CD4-positive, alpha-beta T cell treated with Interleukin-17A for 1 hour (primary cell): ENCODE measurements at places on chromosomes 2 and 18.

DNA sequence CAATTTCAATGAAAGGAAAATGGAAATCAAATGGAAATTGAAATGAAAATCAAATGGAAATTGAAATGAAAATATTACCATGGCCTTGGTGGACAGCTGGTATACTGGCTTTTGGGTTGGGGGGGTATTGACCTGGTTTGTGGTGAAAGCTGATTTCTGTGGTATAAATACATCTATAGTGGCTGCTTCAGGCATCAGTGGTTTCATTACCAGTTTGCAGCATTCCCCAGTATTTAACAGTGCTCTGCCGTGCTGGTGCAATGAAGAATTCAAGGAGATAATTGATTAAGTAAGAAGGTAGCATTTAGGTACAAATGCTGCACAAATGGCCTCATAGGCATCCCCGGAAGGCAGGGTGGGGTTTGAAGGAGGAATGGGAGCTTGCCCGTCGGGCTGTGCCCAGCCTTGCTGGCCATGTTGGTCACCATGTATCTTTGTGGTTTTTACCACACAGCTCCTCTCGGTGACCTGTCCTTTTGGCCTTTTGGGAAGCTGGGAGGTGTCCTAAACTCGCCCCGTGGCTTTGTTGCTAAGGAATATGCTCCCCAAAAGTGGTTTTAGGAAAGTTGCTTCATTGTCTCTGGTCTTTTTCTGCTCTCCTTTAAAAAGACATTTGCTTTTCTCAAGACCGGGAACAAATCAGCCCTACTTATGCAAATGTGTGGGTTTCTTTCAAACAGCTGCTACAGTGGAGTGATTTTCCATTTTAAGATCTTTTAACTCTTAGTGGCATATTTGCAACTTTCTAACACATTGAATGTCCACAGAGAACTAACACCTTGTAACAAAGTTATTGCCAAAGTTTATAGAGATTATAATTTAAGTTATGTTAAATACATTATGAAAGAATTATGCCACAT lies 28.6 kb downstream of the SNTG2 start:
- DNase-seq, result no peak

DNA sequence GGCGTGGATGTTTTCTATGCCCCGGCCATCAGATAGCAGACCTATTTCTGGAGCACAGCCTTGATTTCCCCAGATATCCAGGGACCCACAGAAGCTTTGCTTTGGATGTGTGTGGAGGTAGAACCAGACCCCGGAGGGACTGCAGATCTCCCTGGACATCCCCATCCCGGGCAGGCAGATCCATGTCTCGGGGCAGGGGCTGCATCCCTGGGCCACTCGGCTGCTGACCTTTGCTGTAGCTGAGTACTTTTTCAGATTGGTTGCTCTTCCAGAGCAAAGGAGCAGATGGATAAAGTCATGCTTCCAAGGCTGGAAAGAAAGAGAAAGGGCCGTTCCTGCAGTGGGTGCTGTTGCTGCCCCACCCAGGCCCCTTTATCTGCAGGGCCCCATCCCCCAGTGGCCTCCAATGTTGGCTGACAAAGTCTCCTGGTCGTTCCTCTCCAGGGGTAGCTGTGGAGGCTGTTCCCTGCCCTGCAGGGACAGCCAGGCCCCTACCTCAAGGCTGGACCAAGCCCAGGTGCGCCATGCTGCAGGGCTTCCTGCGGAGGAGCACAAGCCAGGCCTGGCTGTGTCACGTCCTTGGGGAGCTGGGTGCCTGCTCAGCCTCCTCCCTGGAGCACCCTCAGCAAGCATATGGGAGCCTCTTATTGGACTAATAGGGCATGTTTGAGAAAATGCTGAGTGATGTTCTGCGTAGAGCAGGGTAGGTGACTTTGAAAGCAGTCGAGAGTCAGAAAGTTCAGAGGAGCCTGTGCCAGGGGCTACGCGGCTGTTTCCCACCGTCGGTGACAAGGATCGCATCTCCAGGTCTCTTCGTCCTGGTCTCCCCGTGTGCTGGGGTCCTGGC lies 68.4 kb downstream of the TPO start:
- no peak for DNase-seq

DNA sequence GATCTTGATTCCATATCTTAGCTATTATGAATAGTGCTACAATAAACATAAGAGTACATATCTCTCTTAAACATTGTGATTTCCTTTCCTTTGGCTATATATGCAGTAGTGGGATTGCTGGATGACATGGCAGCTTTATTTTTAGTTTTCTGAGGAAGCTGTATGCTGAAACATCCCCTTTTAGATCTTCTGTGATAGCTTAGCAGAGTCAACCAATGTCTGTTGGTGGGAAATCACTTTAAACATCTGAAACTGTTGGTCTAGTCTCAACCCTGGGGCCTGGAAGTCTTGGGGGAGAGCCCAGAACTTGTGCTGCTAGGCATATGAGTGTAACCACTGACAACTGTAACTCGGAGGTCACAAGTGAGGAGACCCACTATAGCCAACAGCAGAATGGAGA lies 378.6 kb upstream of the SLC14A2 start:
- no peak for DNase-seq

DNA sequence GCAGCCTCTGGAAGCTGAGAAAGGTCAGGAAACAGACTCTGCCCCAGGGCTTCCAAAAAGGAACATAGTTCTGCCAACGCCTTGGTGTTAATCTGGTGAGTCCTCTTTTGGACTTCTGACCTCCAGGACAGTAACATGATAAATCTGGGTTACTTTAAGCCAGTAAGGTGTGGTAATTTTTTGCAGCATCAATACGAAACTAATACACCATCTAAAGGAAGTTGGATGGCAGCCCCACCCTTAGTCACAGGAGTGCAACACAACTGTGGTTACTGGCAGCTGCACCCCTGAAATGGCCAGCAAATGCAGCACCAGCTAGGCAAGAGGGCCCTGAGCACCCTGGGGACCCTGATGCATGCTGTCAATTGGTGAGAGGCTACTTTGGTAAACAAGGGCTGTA lies 25.8 kb downstream of the CREG2 start:
- peak; percentile 43 for DNase-seq

DNA sequence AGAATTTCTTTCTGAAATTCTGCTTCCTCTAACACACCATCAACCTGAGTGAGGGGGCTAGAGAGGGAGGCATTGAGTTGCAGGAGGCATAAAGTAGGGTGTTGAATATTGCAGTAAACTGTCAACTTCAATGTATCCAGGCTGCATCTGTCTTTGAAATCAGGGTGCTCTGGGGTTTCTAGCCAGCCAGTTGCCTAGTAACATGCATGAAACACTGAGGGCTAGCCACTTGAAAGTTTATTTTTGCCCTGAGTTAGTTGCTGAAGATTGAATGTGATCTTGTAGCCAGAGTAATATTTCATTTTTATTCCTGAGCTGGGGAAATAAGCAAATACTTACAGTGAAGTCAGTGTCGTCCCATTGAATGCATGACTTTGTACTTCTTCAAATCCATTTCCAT lies 41.9 kb downstream of the LHCGR start:
- DNase-seq, result no peak

GRCh38 chr2:101751875-101752619 lies 54.5 kb downstream of the MAP4K4 start:
- DNase-seq, result no peak

DNA sequence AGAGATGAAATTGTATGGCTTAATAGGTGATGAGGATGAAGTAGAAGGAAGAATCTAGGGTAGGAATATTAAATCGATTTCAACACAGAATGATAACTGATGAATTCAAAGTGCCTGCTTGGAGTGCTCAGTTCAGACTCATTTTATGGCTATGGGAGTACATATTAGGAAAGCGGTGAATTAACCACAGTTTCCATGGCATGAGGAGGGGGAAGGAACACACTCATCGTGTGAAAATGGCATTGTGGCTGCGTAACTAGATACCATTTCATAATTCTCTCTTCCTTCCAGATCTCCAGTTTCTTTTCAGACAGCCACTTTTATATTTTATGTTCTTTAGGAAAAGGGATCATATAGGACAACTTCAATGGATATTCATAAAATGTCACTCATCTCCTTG lies 232.3 kb upstream of the KCNJ3 start:
- DNase-seq, result no peak

- DNase-seq, result no peak
Measured at GRCh38 chr2:196167666-196168065, 3.7 kb downstream of the STK17B start.

DNA sequence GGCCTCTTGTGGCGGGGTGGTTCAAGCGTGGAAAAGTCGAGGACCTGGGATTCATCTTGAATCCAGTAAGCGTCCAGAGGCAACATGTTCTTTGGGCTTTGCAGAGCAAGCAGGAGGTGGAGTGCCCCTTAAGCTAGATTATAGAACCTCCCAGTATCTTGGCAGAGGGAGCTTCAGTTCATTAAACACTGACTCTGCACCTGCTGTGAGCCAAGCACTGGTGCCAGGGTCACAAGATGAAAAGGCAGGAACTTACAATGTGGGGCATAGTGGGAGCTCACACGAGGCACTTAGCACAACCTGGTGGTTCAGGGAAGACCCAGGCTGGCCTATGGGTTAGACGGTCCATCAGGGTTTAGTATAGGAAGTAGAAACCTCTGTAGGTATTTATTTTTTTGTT lies 7.4 kb upstream of the FZD5 start:
- no peak for DNase-seq

- DNase-seq, result no peak
Measured at GRCh38 chr2:234399451-234400246, 97.2 kb downstream of the ARL4C start.

- DNase-seq, result no peak
Measured at GRCh38 chr2:144747571-144747970, 227.7 kb upstream of the ZEB2 start.

DNA sequence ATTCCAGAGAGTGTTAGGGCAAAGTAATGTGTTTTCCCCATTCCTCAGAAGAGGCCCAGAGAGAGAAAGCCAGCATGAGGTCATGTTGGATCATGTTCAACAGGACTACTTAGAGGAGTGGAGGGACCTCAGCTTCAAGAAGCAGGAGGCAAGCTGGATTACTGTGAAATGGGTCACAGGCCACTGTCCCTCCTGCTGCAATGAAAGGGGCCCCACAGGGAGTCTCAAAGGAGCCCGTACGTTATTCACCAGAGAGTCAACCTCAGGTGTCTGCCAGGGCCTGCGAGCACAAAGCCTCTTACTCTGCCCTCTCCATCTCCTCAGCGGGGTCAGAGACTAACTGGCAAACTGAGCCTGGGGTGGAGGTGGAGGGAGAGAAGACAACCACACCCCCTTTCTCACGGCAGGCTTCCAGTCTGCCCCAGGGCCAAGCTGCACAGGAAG lies 27.2 kb upstream of the ACYP2 start:
- no peak for DNase-seq

- no peak for DNase-seq
Measured at GRCh38 chr18:62497190-62497772, 25.5 kb upstream of the ZCCHC2 start.

DNA sequence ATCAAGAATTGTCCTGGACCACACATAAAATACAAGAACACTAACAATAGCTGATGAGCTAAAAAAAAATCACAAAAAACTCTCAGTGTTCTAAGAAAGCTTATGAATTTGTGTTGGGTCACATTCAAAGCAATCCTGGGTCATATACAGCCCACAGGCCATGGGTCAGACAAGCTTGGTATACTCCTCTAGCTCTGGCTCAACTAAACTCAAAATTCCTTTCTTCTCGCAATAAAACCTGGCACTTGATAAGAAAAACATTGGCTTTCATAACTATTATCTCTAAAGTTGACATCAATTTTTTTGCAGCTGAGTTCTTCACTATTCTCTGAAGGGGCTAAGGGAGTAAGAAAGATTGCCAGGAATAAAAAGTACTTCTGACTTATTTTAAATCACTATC lies 38.3 kb downstream of the FBXO48 start:
- no peak for DNase-seq
